ENCODE measurements at places on chromosomes 13 and 19.

- DNase-seq: peak; percentile 34
Measured at GRCh38 chr19:11203194-11204075, 6.1 kb upstream of the KANK2 start.

DNA sequence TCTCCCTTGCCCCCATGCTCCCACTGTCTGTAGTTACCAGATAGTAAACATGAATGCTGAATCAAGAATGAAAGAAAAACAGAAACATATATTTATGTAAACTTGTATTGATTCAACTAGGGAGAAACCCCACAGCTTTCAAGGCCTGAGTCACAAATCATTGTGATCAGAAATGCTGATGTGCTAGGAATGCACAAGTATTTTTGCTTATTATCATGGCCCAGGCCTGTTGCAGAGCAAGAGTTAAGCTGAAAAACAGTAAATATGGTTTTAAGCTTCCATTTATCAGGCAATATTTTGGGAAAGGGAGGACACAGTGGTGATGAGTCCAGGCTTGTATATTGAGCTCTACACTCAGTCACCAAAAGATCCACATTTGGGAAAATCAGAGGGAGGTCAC lies 669.6 kb downstream of the DIAPH3 start:
- DNase-seq: no peak

DNA sequence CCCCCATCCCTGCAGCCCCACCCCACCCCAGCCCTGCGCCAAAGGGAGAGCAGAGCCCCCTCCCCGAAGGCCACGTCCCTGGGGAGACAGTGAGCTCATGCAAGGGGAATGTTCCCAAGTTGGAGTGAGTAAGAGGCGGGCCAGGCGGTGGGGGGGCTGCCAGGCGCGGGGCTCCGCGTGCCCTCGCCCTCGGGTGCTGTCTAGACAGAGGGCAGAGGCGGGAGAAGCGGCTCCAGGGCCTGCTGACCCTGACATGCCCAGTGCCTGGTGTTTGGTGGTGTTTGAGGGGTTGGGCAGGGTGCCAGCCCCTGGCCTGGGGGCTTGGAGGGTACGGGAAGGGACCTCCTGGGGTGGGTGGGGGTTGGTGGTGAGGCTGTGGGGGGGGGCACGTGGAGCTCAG lies 1.0 kb downstream of the FSTL3 start:
- no peak for DNase-seq

DNA sequence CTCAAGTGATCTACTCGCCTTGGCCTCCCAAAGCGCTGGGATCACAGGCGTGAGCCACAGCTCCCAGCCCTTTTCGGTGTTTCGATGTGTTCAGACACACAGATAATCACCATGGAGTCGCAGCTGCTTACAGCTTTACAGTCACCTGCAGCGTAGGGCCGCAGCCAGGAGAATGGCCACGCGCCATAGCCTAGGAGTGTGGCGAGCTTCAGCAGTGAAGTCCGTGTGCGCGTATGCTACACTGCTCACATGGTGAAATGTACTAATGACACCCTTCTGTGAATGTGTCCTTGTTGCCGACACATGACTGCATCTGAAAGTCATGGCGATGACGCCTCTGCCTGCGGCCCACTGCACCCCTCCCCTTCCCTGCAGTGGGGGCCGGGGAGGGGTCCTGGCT lies 23.6 kb downstream of the AP3D1 start:
- no peak for DNase-seq

GRCh38 chr13:20760872-20761271 lies 12.9 kb downstream of the EEF1AKMT1 start:
- DNase-seq: no peak

DNA sequence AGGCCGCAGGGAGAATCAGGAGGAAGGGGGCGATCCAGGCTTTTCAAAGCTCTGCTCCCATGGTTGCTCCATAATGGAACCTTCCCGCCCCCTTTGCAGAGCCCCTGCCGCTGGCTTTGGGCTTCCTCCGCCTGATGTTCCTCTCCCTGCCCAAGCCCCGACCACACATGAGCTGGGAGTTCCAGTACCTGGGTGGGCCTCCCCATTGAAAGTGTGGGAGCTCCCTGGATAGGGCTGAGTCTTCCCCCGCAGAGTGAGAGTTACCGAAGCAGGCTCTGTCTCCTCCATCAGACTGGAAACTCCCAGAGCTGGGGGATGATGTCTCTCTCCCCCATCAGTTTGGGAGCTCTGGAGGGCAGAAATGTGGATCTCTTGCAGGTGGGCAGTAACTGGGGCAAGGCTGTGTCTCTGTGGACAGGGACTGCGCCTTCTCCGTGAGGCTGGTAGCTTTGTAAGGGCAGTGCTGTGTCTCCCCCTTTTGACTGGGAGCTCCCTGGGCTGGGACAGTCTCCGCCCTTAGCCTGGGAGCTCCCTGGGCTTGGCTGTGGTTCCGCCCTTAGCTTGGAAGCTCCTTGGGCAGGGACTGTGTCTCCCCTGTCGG lies 722 bp downstream of the DCAF15 start:
- no peak for DNase-seq

GRCh38 chr13:30192320-30193093 lies 114.8 kb downstream of the KATNAL1 start:
- DNase-seq: no peak

DNA sequence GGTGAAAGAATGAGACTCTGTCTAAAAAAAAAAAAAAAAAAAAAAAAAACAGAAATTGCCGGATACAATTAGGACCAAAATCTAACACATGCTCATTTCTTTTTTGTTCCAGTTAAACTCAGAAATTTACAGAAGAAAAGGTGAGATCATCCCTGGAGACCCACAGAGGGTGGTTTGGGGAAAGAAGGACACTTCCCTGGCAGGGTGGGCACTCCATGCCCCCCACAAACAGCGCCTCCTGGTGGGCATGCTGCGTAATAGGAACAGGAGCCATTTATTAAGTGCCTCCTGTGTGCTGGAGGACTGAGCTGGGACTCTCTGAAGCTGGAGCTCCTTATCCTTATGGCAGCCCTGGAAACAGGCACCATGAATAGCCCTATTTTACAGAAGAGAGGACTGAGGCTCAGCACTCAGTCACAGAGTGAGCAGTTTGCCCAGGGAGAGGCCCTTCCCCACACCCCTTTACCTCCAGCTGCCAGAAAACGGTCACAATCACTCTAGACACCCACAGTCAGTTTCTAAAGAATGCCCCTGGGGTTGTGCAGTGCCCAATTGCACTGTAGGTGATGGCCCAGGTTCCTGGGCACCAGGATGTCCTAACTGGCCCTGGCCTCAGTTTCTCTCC lies 10.1 kb downstream of the C19orf38 start:
- DNase-seq: no peak

DNA sequence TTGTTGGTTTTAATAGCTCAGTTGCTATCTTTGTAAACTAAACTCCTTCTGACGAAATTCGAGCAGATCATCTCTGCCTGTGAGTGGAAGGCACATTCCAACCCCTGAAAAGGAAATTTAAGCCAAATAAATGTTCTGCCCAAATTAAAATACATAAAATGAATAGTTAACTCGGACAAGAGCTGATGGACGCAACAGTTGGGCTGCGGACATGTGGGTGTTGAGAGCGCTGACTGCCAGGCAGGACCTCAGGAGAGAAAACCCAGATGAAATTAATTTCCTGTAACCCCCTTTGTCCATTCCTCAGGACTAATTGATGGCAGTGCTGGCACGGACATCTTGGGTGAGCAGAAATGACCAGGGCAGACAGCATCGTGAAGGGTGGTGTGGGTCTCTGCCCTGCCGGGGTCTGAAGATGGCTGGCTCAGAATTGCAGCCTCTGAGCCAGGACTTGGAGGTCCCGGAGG lies 86.5 kb downstream of the TSHZ3 start:
- DNase-seq: no peak

DNA sequence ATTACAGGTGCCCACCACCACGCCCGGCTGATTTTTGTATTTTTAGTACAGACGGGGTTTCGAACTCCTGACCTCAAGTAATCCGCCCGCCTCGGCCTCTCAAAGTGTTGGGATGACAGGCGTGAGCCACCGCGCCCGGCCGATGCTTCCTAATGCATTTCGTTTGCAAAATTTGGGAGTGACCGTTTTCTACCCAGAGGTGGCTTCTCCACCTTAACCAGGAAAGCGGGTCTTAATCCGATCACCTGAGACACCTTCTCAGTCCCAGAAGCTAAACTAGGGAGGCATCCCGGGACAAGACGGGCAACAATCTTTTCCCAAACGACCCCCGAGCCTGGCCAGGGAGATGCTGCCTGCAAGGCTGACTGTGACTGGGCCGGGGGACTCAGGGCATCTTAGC lies 14.8 kb upstream of the MATK start:
- DNase-seq: no peak

DNA sequence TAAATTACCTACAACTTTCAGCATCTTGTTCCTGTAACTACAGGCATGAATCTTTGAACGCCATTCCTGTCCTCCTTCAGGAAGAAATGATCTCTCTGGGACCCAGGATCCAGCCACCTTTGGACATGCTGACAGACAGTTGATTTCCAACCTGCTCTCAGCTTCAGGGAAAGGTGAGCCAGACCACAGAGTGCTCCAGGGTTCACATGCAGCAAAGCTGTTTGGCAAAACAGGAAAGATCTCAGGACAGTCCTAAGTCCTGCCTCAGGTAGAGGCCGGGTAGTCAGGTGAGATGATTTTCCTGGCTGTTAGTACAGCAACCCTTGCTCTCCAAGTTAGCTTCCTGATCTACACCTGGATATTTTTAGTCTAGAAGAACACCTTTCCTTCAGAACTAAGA lies 9.1 kb downstream of the SLC15A1 start:
- DNase-seq: no peak

DNA sequence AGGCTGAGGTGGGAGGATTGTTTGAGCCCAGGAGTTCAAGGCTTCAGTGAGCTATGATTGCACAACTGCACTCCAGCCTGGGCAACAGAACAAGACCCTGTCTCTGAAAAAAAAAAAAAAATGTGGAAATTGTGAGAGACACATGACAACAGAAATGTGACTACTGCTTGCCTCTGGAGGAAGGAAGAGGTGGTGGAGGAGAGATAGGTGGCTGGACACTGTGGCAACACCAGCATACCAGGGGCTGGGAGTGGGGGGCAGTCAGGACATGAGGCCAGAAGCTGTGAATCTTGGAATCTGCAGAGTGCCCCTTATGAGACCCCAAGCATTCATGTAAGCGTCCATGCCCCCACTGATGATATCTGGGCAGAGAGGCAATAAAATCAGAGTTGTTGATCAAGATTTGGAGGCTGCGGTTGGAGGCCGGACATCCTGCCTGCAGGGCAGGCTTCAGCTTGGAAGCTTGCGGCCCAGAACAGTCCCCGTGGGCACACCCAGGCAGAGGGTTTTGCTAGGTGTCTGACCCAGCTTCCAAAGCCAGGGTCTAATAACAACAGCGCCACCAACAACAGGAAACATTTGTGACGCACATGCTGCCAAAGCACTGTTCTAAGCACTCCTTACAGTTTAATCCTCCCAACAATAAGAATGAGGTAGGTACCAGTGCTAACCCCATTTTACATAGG lies 16.9 kb downstream of the FAM187B start:
- no peak for DNase-seq

DNA sequence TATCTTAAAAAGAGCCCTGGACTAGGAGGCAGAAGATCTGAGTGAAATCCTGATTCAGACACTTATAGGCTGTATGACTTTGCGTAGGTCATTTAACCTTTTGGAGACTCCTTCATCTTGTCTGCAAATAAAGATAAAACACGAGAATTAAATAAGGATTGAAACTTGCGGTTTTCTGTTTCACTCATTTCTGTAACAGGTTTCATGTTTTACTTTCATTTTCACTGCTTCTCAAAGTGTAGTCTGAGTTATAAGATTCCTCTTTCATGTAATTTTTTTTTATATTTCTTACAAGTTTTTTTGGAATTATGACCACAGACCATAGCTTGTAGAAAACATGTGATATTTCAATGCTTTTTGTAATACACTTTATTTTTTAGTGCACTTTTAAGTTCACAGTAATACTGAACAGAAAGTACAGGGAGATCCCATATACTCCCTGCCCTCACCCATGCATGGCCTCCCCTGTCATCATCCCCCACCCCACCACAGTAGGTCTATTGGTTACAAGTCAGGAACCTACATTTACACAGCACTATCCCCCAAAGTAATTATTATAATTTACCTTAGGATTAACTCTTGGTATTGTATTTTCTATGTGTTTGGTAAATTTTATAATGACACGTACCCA lies 174.6 kb downstream of the ITGBL1 start:
- DNase-seq: no peak

- no peak for DNase-seq
Measured at GRCh38 chr13:95056266-95056665, 245.0 kb downstream of the ABCC4 start.

GRCh38 chr13:109867766-109868165 lies 81.4 kb upstream of the IRS2 start:
- no peak for DNase-seq

DNA sequence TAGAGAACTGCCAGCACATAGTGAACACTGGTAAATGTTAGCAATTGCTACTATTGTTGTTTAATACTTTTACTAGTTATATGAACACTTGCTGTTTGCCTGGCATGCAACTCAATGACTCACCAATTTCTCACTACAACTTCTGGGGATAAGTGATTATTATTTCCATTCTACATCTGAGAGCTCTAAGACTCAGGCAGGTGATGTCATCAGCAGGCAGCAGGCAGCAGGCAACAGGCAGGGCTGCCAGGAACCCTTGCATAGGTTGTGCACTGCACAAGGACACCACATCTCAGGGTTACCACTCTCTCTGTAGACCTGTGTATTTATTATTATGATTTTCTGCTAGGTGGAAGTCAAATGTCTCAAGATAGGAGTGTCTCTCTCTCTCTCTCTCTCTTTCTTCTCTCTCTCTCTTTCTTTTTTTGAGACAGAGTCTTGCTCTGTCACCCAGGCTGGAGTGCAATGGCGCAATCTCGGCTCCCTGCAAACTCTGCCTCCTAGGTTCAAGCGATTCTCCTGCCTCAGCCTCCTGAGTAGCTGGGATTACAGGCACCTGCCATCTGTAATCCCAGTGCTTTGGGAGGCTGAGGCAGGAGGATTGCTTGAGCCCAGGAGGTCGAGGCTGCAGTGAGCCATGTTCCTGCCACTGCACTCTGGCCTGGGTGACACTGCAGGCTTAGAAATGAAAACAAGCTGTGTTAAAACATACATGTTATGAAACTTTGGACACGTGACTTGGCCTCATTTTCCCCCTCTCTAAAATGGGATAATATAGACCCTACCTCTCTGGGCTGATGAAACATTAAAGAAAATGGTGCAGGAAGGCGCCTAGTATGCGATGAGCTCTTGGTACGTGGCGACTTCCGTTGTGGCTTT lies 22.7 kb downstream of the HPN start:
- no peak for DNase-seq

- DNase-seq: no peak
Measured at GRCh38 chr19:52335768-52336116, 301 bp upstream of the ZNF610 start.

DNA sequence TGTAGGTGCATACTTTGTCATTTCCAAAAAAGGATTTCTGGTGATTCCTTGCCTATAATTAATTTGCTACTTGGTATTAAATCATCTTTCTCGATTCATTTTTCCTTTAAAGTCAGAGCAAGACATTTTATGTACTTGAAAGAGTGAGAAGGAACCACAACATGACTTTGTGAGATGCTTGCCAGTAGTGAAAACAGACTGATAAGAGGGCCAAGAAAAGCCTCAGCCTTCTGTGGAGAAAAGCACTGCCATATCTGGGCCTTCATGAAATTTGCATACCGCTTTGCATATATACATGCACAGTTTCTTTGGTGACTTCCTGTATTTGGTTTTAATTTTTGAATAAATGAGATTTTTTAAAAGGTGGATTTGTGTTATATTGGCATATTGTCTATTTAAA lies 128.4 kb downstream of the CDK8 start:
- no peak for DNase-seq

- no peak for DNase-seq
Measured at GRCh38 chr13:80274643-80275042, 66.3 kb downstream of the SPRY2 start.

GRCh38 chr19:3544742-3545668 lies 6.0 kb downstream of the TEKTIP1 start:
- no peak for DNase-seq

GRCh38 chr13:76879883-76880270 lies 6.3 kb downstream of the KCTD12 start:
- no peak for DNase-seq
